NCI-H69 (cell line): ENCODE measurements at places on chromosomes 11 and 22.

- DNase-seq = no peak
Observed at GRCh38 chr22:22787151-22787550, 100.5 kb upstream of the IGLL5 start.

DNA sequence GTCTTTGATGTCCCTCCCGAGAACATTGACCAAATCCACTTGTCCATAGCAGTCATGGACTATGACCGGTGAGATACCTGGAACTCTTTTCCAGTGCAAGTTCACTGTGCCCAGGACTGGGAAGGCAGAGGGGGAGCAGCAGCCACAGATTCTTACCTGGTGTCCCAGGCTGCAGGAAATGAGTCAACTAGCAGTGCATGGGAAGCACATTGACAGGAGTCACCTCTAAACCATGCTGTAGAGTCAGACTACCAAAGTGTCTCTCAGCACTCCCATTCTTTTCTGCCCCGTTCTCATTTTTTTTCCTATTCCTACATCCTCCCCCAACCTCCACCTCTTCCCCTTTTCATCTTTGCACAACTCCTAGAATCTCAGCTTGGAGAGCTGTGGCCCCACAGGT lies 67.2 kb upstream of the OLFML1 start:
- no peak for DNase-seq

DNA sequence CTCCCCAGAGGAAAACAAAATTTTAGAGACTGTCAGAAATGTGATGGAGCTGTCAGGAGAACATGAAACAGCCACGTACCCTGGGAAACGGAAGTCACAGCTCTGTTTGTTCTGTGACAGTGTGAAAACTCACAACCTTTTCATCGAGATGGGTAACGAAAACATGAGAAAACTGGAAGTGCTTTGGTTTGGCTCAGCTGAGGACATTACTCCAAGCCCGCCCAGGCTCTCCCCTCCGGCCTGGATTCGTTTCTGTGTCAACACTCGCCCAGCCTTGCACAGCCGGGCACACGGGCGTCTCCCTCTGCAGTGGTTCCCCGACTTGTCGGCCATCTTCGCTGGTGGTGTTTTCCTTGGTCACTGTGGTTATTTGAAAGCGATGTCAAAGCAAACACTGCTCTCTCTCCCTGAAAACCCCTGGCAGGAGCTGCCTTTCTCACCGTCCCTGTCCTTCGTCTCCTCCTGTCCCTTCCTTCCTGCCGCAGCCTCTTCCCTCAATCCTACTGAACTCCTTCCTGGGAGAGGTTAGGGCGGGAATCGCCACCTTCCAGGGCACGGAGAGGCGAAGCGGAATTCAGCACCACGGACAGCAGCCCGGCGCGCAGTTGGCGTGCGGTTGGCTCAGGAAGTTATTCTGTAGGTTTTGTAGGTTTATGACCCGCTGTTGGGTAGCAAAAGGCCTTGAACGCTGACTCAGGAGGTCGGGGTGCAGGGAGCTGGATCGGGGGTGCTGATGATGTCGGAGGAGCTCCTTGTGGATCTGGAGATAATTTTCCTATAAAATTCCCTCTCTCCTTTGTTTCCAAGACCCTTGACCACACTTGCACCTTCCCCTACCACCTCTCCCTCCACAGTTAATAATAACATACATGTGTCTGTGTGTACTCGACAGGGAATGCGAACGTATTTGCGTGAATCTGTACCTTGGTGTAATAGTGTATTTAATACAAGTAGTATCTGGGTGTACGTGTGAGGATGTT lies 13.1 kb upstream of the RPS19BP1 start:
- no peak for DNase-seq

DNA sequence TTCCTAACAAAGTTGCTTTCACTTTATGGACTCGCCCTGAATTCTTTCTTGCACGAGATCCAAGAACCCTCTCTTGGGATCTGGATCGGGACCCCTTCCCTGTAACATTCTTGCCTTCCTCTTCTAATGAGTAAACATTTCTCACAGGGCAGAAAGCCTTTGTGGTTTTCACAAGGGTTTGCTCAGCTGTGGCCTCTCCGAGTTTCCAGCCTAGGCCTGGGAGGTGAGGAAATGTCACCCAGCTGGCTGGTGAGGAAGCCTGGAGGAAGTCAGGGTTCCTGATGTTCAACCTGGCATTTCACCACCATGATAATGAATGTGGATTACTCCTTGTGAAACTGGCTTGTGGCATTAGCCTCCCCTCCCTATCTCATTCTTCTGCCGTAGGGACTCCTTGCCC lies 224.9 kb downstream of the DSCAML1 start:
- no peak for DNase-seq

- DNase-seq = no peak
Observed at GRCh38 chr11:12154871-12155668, 44.7 kb downstream of the MICAL2 start.

DNA sequence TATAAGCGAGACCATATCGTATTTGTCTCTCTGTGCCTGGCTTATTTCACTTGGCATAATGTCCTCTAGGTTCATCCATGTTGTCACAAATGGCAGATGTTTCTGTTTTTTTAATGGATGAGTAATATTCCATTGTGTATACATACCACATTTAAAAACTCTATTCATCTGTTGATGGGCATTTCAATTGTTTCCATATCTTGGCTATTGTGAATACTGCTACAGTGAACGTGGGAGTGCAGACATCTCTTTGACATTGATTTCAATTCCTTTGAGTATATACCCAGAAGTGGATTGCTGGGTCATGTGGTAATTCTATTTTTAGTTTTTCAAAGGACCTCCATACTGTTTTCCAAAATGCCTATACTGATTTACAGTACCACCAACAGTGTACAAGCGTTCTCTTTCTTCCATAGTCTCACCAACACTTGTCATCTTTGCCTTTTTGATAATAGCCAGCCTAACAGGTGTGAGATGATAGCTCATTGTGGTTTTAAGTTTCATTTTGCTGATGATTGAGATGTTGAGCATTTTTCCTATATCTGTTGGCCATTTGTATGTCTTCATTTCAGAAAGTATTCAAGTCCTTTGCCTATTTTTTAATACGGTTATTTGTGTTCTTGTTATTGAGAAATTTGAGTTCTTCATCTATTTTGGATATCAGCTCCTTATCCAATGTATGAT lies 194.7 kb upstream of the E2F8 start:
- DNase-seq = no peak
